ENCODE measurements at places on chromosomes 5 and 9.

- no peak for DNase-seq
Observed at GRCh38 chr5:180689071-180689694, 39.8 kb upstream of the FLT4 start.

GRCh38 chr5:34774139-34774538 is 64.8 kb upstream of the TTC23L start:
- no peak for DNase-seq

- DNase-seq: no peak
Observed at GRCh38 chr5:37272511-37272910, 23.3 kb upstream of the CPLANE1 start.

GRCh38 chr5:32551865-32552264 is 33.5 kb upstream of the SUB1 start:
- DNase-seq: no peak

DNA sequence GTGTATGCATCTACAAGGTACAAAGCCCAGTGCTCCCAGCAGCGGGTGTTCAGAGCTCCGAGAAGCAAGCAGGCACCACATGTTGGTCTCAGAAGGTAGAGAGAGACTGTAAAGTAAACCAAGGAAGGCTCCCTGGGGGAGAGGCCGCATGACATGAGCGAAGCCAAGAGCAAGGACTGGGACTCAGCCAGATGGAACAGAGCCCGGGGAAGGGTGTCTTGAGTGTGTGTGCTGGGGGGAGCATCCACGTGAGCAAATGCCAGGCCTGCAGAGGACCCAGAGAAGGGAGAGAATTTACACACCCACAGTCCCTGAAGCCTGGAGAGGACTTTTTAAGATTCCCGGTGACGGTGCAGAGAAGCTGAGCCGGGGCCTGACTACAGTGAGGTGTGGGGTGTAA is 15.2 kb upstream of the KCNIP1 start:
- DNase-seq: no peak

DNA sequence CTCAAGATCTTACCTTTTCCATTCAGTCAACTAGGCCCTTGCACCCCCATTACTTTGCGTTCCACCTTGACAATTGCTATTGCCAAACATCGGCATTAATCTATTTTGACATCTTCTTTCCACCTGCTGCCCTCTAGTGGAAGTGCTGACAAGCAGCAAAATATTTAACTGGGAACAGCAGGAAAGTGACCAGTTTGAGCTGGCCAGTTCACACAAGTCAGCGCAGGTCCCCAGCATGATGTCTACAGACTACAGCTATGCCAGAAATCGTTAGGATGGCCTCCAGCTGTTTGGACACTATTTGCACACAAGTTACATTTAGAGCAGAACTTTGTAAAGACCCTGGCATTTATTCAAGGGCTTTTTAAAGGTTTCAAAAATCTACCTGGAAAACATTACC is 160.1 kb downstream of the GHR start:
- no peak for DNase-seq

- no peak for DNase-seq
Observed at GRCh38 chr9:137710704-137711103, 91.9 kb downstream of the EHMT1 start.
